Right lung (tissue), 10 donors: ENCODE measurements at places on chromosomes 11 and 22. TPM values are rescaled to one million over a fixed set of nuclear protein-coding genes. Genes with fewer than 3 reads are reported as not detected.

Gene NLRP6
- polyA plus RNA-seq, result 0.06 TPM

DNA sequence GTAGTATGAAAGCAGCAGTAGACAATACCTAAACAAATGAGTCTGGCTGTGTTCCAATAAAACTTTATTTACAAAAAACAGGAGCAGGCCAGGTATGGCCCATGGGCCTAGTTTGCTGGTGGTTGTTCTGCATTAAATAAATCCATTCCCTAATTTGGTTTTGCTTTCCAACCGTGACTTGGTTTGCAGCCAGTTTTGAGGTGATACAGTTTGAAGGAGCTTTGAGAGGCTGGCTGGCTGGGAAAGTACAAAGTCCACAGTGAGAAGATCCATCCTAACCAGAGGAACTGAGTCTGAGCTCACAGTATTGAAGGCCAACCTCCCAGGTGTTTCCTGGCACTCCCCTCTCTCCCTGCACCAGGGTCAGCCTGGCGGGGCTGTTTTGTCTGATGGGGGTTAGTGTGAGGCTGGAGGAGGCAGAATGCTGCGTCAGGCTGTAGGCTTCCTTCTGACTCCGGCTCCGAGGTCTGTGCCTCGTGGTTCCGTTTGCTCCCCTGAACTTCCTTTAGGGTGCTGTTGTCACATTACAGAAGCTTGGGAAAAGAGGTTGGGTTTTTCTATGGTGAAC is 129.5 kb downstream of the MICAL2 start:
- DNase-seq, result no peak

DNA sequence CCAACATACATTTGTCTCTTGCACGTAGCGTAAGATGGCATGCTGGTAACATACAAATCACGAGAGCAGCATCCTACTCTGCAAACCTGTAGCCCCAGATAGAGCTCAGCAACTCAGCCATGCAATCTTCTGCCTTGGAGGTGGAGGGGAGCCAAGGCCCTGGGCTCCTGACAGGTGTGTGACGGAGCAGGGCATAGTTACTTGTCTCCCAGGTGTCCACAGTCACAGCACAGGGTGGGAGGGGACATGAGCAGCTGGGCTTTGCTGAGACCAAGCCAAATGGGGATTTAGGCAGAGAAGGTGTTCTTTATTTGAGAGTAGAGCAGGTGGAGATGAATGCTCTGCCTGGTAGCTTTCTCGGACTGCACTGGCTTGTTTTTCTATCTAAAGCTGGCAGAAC is 111.7 kb downstream of the TEAD1 start:
- DNase-seq, result no peak

Gene PRODH
- 20.3 TPM for polyA plus RNA-seq

- DNase-seq, result no peak
Measured at GRCh38 chr11:37595845-37596244, 997.8 kb upstream of the RAG2 start.

- peak; percentile 71 for DNase-seq
Measured at GRCh38 chr11:47768101-47768612, 1.0 kb upstream of the FNBP4 start.
